MG63 (cell line): ENCODE measurements at places on chromosomes 11 and 22.

GRCh38 chr22:37182949-37183245, 5.2 kb downstream of the C1QTNF6 start:
- DNase-seq, result no peak

DNA sequence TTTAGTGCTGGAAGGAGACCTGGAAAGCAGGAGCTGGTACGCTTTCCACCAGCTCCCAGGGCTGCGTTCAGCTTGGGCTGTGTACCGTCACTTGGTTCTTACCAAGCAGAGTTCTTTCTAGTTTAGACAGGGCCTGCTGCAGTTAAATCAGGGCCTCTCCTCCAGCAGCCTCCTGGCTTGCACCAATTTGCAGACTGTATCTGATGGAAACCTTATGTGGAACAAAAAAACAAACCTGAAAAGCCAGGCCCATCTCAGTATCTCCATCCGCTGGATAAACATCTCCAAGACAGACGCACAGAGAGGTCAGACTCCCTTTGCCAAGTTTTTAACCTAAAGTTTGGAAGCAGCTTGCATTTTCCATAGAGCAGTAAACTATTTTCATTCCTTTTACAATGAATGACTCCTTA, 288.6 kb upstream of the SORL1-AS1 start:
- no peak for DNase-seq

DNA sequence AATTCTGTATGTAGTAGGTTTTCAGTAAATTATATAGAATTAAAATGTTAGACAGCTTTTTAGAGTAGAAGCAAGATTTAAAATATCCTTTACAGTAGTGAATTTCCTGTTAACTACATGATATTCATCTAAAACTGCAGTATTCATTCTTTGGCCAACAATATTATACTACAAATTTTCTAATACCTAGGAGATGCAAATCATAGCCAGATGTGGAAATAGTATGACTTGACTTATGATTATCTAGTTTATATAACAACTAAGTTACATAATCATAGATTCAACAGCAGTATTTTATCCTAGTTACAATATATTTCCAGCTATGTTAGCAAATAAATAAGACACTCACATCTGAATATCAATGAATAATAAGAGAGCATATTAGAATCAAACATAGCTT, 163.2 kb downstream of the MSANTD4 start:
- no peak for DNase-seq

DNA sequence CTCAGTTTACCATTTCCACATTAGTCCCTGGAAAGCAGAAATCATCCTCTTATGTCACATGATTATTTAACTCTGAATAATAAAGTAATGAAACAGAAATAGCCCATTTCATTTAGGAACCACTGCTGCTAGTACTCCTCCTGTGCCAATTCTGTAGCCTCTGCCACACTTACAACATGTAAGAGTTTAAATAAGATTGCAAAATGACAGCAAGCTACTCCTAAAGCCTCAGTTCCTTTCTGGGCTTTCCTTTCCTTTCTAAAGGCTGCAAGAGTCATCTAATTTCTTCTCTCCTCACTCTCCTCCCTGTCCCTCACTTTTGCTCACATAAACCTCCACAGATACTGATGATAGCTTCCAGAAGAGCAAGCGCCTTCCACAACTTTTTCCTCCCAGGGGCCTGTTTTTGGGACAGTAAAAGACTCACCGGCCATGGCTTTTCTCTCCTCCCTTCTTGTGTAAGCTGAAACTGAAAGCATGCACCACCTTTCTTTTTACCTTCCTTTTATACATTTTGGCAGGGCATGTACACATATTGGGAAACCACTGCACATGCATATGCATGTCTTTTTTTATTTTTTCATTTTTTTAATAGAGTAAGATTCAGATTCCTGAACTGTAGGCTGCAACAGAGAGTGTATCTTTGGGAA, 38.5 kb downstream of the CARD18 start:
- no peak for DNase-seq

GRCh38 chr11:125435461-125436238, 60.4 kb downstream of the FEZ1 start:
- no peak for DNase-seq

DNA sequence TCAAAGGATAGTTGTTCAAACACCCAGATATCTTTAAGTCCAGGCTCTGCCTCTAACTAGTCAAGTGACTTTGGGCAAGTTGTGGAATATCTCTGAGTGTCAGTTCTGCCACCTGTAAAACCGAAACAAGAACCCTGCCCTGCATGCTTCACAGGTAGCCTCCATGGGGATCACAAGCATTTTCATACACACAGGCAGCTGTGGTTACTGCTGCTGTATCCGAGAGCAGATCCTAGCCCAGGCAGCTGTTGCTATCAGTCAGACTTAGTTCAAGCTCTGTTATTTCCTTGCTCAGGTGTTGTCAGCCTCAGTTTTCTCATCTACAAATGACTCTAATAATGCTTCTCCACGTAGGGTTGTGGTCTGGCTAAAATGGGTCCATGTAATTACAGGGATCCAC, 6.5 kb upstream of the RASD2 start:
- DNase-seq, result no peak

GRCh38 chr11:32529994-32530588, 53.5 kb upstream of the EIF3M start:
- DNase-seq, result no peak

GRCh38 chr11:26757995-26758394, 36.1 kb upstream of the SLC5A12 start:
- no peak for DNase-seq

GRCh38 chr11:70158201-70158600, 44.9 kb upstream of the FADD start:
- peak; percentile 70 for DNase-seq

GRCh38 chr11:58508814-58509213, 909 bp upstream of the OR5B21 start:
- no peak for DNase-seq

GRCh38 chr22:35312198-35313059, 12.7 kb downstream of the TOM1 start:
- no peak for DNase-seq

DNA sequence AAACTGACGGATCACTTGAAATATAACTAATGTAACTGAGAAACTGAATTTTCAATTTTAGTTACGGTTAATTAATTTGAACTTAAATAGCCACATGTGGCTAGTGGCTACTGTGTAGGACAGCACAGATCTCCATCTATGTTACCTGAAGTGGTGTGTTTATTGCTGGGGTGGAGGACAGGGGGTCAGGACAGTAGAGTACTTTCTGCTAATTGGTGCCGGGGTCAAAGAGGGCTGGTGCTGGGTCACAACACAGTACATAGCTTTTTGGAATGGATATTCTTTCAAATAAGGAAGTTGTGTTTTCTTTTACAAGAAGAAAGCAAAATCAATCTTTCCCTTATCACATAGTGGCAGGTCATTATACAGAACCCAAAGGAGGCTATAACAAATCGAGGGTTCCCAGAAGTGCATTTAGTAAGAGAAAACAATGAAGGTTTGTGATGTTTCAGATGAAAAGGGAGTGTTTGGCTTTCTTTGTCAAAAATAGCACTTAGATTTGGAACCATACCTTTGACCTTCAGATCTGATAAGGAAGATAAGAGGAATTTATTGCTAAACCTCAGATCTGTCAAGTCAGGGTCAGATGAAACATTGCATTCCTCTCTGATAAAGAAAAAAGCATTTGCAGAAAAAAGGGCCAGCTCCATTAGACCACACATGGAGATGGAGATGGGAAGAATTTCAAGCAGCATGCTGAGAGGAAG, 384.5 kb downstream of the AASDHPPT start:
- no peak for DNase-seq

GRCh38 chr11:50275133-50275532, 242.5 kb downstream of the OR4C45 start:
- no peak for DNase-seq

GRCh38 chr11:75946531-75947530, 131.8 kb downstream of the UVRAG start:
- no peak for DNase-seq

DNA sequence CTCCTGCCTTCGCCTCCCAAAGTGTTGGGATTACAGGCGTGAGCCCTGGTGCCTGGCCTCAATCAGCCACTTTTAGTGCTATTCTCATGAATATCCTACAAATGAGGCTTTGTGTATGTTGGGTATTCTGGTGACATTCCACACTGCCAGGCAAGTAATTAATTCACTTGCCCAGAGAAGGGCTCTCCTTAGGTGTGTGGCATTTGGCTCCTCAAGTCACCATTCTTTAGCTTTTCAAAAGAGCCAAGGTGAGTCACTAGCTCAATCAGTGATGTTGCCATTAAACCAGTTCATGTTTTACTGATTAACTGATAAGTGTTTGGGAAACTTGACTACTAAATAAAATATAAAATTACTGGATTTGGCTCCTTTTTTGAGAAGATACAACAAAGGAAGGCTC, 52.2 kb downstream of the SLC25A17 start:
- DNase-seq, result no peak

DNA sequence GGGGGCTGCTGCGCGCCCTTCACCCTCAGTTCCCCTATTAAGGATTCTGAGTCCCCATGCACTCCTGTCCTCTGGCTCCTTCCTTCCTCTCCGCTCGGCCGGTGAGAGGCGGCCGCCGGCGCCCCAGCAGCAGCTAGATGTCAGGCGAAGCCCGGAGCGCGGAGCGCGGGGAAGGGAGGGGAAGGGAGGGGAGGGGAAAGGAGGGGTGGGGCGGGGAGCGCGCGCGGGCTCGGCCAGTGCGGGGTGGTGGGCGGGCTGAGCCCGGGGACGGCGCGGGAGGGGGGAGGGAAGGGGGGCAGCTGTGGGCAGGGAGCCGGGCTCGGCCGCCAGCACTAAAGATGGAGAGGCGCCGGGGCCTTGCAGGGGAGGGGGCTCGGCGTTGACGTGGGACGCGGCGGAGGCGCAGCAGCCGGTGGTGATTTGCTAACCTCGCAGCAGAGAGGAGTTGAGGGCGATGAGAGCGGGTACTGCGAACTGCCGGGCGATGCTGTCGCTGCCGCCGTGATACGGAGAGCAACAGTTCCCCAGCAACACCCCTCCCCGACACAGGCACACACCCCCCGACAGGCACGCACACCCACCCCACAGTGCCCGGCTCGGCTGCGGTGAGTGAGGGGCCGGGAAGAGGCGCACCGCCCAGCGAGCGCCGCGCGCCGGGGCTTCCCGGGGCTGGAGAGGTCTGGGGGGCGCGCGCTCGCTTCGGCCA, at the start of gene ZBTB16:
Gene ZBTB16 (plus strand): TSS at position 434 of the 706 bp plus-strand sequence. CDS start 3,590 bp downstream, outside the sequence.
- DNase-seq, result no peak

DNA sequence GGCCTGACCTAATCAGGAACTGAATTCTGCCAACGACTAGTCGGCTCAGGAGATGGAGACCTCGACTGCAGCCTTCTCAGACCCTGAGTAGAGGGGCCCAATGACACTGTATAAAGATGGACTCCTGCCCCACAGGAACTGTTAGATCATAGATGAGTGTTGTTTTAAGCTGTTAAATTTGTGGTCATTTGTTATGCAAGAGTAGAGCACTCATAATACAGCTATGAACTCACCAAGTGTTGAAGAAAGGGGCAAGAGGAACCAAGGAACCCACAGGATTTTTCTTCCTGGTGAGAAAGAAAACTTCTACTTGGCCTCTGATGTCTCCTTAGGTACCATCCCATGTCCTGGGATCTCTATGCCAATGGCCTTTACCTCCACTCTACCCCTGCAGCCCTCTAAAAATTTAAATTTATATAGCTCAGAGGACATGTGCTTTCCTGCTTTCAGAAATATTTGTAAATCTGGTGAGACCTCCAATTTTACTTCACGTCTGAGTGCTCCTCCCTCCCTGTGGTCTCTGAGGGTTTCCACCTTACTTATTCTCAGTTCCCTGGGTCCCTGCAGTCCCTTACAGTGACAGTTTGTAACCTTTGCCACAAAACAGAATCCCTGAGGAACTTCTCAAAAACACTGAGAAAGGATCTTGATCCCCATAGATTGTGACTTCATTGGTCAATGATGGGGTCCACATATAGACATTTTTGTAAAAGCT, 256.3 kb upstream of the ARHGAP20 start:
- no peak for DNase-seq

DNA sequence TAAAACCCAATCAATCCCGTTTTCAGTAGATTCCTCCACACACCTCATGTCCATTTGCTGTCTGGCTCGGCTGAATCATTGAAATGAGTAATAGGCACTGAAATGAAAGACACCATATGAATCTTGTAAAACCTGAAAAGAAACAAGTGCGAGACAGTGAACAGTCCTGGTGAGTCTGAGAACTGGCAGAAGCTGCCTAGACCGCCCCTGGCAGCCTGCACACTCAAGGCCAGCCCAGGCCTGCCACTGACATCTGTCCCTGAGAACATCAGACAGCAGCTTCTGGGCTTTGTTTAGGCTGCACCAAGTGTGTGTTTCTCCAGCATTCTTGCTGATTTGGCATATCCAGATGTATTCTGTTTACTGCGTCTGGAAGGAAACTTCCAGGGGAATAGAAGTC, 44.8 kb downstream of the ENDOD1 start:
- DNase-seq, result peak; percentile 84

DNA sequence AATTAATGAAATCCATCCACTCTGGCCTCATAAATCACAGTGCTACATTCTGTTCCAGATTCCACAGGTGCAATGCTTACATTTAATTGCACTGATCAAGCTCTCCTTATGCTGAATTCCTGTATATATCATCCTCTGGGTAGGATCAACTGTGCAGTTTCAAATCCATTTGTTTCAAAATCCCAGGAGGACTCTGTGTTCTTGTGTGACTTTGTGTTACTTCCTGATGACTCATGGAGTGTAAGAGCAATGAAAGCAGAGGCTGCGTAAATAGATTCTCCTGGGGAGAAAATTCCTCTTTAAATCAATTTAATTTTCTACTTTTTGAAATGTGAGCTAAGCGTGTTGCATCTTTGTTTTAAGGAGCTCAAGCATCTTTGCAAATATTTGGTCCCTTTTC, 752.7 kb downstream of the METTL15 start:
- DNase-seq, result no peak

DNA sequence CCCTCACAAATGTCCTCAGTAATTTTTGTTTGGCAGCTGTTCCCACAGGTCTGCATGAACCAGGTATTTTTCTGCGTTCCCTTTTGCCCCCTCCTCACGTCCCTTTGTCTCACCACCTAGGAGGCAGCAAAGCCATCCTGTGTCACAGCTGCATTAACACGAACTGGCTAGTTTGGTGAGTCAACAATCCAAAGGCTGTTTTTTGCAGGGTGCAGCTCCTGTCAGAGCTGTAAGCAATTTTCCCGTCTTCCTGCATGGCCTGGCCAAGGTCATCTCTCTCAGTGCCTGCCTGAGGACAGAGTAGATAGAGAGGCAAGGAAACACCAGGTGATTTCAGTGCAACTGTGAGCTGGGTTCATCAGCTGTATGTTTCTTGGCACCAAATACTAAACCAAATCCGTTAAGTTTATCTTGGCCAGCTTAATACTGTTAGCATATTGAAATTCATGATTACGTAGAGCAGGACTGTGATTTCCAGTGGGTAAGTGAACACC, 20.6 kb upstream of the VSIG10L2 start:
- no peak for DNase-seq

GRCh38 chr11:74397501-74398243, 561 bp downstream of the PGM2L1 start:
- DNase-seq, result no peak
